GM20000 (cell line): ENCODE measurements at places on chromosomes 4 and X.

GRCh38 chrX:250965-251364 is 30.2 kb upstream of the PLCXD1 start:
- DNase-seq, result no peak

DNA sequence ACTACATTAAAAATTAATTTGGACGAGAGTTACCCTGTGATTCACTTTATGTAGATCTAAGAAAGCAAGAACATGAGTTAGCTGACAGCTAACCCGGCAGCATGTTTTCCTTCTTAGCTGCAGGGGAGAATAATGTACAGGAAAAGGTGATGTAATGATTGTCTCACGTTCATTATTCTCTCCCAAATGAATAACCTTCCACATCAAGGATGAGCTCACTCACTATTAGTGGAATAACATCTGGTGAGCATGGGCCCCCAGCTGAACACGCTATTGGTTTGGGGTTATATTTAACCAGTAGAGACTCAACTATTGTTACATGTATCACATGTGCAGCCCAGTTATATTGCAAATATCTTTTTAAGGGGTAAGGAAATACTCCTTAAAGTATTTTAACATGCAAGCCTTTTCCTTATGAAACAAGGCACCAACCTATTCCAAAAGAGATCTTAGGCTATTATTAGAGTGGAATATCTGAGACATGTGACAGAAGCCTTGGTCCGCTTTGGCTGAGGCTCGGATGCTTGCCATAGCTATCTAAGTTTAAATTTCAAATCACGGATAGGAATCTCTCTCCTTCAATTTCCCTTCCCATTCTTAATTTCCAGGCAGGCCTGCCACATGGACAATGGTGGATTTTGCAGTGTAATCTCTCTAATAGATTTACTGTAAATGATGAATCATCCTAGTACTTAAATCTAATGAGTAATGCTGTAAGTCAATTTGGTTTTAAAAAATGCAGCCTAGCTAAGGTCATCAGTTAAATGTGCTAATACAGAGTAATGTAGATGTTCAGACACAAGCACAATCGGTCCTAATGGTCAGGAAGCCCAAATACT is 99.0 kb upstream of the OTUD4 start:
- DNase-seq, result no peak

- DNase-seq, result no peak
Measured at GRCh38 chr4:70192895-70193294, 2.6 kb upstream of the ODAM start.

- DNase-seq, result no peak
Measured at GRCh38 chr4:158861281-158861680, 92.5 kb downstream of the FNIP2 start.

- DNase-seq, result no peak
Measured at GRCh38 chr4:43816116-43816515, 632.5 kb downstream of the KCTD8 start.

DNA sequence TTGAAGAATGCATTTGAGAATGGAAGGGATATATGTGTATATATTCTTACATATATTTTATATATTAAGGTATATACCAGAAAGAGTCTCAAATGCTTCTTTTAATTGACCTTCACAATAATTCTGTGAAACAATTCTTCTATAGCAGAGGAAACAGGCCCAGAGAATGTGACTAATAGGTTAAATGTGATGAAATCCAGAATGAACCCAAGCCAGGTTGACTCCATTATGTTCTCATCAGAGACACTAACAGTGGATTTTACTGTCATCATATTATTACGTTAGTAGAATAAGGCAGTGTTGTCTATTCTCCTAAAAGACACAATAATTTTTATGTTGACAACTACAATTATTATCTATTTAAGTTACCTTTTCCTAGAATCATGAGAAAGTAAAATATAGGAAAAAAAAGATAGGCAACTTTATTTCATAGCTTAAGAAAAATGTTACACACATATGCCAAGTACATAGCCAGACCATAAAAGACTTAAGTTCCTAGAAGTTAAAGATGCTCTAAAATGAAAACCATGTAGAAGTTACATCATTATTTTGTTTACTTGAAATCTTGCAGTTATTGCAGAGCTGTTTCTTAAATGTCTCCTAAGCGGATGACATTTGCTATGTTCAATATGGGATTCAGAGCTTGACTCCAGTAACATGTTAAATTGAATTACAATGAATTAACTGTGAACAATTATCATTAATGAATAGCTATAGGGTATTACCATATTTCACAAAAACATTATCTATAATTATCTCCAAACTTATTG is 56.2 kb upstream of the ANKRD50 start:
- DNase-seq, result no peak
